ENCODE measurements at places on chromosomes 5 and 9.

DNA sequence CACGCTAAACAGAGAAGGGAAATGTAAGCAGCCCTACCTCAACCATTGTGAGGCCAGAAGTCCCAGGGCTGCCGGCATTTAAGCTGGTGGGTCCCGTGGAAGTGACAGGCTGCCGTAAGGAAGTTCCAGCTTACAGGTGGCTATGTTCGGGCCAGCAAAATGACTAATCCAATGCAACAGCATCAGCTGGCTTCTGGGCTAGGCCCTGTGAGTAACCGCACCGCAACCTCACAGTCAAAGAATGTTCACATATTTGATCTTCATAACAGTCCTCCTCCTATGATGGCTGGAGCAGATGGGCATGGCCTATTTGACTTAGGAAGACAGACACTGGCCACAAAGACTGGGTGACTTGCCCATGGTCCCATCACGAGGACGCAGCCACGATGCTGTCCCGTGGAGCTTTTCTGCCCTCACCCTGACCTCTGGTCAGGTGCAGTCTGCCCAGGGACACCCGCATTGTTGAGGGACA lies 88.2 kb downstream of the LIFR start:
- no peak for DNase-seq

DNA sequence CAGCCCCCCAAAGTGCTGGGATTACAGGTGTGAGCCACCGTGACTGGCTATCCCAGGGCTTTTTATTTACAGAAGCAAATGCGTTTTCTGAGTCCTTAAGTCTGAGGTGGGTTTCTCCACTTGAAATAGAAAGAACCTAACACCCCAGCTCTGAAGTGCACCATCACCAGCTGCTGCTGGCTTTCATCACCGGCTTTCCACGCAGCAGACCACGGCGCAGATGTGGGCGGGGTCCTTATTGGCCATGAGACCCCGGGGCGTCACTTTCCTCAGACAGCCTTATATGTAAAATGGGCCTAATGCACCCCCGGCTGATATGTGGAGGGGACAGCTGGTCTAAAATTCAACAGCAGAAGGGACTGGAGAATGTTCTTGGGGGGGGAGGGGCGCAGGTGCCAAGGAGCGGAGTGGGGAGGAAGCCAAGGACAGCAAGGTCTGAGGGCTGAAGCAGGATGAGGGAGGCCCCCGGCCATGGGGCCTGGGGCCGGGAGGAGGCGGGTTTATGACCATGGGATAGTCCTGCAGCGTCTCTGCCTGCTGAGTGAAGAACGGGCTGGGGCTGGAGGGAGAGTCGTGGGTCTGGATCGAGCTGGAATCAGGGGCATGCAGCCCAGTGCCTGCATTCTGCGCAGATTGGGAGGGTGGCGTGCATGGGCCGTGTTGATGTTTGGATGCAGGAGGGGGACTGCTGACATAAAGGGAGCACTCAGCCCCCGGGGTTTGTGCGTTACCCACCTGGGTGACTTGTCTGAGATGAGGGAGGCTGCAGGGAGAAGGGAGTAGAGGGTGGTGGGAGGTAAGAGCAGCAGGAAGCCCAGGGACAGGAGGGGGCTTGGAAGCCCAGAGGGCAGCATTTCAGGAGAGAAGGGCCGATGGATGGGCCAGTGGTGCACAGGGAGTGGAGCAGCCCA lies 30.2 kb downstream of the RASGEF1C start:
- DNase-seq = no peak

DNA sequence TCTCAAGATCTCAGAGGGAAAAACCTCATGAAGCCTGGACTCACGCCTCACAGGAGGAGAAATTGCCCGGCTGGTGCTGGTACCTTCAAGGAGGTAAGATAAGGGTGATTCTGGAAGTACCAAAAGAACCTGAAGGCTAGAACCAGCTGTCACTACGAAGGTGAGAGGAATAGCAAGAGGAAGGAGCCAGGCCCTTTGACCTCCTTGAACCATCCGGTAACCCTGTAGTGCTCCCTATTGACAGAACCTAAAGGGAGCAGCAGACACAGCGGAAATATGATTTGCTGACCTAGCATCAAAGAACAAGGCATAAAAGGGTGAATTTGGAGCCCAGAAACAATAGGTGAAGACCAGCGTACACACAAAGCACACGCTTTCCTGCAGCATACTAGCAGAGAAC lies 92.2 kb downstream of the DOCK8 start:
- peak; percentile 47 for DNase-seq

DNA sequence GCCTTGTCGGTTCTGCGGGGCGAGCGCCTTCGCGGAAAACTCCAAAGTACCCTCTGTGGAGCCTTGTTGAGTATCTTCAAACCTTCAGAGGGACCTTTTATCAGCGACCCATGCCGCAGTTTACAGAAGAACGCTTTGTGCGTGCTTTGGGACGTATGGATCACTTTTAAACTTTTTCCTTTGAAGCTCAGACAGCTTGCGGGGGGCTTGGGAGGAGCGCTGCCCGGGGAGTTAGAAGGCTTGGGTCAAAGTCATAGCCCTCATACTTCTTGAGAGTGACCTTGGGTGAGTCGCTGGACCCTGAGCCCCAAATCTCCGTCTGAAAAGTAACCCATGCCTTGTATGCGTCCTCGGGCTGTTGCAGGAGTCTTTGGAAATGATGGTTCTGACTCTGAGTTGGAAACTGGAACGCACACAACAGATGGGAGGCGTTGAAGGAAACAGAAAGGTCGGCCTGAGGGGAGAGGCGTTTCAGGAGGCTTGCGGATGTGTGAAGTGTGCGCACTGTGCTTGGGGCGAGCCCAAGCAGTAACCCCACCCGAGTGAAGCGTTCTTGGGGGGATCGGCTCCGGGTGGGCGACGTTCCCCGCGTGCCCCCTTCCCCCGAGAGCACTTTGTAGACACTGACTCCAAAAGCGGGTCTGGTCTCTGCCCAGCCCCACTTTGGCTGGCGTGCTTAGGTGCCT lies 661 bp upstream of the SLC25A51 start:
- DNase-seq = no peak

- DNase-seq = no peak
These were observed 740.7 kb downstream of the CETN3 start for GRCh38 chr5:89668821-89669220.

DNA sequence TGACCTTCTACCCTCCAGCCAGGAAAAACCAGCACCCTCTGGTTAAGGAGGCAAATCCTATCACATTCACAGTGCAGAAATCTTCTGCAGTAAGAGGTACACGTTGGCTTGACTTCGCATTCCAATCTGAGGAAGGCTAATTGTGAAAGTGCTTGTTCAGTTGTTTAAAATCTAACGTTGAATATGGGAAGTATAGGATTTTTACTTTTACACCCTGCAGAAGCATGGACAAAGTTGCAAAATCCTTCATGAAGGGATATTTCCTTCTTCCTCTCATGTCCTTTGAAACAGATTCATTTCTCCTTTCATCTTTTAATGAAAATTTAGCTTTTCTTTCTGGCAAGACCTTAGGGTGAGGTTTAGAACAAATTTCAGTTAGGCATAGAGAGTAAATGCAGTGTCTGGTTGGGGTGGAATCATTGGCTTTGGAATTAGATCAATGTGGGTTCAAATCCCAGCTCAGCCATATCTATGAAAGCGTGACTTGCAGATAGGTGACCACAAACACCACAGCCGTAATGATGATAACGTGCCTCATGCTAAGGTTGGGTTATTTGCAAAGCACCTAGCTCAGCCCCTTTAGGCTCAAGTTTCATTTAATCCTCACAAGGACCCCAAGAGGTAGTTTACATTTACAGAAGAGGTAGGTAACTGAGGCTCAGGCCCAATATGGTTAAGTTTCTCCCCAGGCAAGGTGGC lies 42.2 kb upstream of the C5orf58 start:
- no peak for DNase-seq

DNA sequence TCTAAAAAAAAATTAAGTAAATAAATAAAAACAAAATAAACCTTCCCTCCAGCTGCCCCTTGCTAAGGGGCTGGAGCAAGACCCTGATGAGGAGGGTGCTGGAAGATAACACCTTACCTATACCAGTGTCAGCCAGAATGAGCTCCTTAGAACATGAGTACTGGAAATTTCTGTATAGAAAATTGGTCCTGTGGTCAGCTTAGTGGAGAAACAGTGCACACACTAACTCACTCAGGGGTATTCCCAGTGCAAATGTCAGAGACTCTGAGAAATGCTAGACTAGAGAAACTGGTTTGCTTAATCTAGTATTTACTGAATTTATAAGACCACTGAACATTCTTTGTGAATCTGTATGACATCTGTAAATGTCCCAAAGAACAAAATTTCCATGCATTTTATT lies 62.1 kb upstream of the CTXN3 start:
- DNase-seq = no peak

DNA sequence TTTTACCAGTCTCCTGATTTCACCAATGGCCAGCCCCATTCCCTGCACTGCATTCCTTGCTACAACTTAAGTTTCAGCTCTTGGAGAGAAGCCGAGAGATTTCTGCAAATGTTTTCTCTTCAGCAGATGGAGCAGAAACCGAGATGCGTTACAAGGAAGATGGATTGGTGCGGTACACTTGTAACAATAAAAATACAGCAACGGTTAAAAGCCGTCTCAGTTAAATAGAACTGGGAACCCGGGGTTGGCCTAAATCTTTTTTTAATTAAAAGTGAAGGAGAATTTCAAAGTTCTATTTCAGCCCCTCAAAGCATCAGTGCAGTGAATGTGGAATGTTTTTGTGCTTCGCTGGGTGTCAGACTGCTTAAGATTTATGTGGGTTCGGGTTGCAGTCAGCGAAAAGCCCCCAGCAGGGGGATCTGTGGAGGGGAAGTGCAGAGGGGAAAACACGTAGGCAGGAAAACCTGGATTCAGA lies 19.8 kb downstream of the BRINP1 start:
- DNase-seq = no peak

DNA sequence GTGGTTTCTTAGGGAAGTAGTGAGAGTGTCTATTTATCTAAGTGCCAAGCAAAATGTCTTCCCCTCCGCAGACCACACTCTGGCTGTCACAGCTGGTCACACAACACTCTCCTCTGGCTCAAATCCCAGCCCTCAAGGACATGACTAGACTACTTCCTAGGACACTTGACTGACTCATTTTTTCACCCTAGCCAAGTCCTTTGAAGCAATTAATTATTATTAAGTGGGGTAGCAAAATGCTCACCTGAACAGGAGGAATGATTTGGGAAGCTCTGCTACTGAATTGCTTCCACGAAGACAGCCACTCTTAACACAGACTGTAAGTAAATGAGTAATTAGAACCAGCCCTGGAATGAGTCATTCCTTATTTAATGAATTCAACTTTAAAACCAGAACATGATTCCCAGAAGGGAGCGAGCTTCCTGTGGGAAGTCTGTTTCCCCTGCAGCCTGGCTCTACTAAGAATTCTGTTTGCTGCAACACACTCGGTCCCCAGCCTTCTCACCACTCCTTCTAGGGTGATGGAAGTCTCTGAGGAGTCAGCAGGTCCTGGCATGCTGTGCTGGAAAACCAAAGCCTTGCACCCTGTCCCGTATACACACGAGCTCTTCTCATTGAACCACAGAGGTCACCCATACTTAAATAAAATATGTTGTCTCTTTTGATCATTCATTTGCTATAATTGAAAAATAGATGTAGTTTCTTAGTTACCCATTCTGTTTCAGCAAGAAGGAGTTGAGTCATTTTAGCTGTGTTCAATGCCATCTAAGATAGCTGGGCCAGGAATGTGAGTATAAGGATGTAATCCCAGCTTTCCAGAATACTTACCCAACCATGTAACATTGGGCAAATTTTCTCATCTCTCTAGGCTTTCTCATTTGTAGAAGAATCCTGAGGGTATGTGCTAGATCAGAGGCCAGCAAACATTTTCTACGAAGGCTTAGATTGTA lies 218.6 kb upstream of the RASEF start:
- DNase-seq = no peak

GRCh38 chr9:134538856-134539566 lies 102.6 kb upstream of the COL5A1 start:
- no peak for DNase-seq

DNA sequence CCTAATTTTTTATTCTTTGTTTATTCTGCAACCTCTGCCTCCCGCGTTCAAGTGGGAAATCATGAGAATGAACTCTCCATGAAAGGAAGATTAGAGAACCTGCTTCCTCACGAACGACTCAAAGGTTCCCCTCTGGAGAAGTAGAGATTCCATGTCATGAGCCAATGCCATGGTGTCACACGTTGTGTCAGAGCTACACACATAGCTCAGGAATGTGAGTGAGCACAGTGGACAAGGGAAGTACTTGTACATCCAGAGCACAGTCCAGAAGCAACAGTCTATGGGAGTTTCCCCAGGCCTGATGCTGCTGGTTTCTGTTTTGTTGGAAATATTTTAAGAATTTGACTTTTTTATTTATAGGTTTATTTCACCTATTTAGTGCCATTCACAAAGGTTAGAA lies 26.8 kb upstream of the PPP2CA start:
- no peak for DNase-seq
